ENCODE measurements at places on chromosomes 4 and X.

GRCh38 chrX:19904778-19905367 is 17.5 kb upstream of the SH3KBP1 start:
- no peak for DNase-seq

GRCh38 chrX:150790021-150790420 is 96.8 kb downstream of the MTMR1 start:
- no peak for DNase-seq

DNA sequence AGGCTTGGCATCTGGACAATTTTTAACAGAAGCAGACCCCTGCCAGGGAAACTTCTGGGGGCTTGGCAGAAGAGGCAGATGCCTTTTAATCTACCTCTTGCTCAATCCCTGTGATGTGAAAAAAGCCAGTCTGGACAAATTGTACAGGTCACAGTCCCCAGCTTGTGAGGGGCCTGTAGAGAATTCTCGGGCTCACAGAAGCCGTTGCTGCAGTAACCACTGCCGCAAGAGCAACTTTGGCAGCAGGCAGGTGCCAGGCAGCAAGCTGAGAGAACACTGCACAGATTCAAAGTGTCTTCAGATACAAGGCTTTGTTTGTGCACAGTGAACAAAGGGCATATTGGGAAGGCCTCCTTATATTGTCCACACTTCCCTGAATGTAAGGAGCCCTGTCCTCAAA is 11.7 kb downstream of the GPKOW start:
- no peak for DNase-seq

DNA sequence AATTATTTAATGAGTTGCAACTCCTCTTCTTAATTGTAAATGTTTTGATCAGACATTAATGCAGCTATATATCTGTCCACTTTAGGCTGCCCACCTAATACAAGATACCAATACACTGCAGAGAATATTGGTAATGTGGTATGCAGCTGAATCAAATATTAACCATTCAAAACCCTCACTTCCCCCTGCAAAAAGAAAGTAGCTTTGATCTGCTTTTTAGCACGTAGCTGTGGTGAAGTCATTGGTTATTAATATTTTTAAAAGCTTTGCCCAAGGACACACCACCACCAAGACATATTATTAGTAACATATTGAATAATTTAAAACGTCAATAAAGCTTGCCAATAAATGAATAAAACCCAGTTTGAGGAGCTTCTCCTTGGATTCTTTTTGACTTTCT is 28.6 kb upstream of the CYP2U1 start:
- no peak for DNase-seq

DNA sequence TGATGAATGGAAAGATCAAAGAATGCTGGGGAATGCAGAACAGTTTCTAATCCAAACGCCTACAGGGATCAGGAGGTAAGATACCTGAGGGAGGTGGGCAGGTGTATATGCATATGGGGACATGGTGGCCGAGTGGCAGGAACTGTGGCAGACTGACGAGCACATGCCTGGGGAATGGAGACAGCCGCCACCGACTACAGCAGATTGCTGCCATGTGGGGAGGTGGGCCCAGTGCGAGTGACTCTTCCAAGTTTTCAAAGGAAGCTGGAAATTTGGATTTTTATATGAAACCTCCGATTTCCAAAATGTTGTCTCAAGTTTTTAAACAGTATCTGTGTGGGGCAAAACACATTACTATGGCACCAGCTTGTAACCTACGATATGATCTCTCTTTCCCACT is 9.9 kb downstream of the ZNF827 start:
- no peak for DNase-seq

DNA sequence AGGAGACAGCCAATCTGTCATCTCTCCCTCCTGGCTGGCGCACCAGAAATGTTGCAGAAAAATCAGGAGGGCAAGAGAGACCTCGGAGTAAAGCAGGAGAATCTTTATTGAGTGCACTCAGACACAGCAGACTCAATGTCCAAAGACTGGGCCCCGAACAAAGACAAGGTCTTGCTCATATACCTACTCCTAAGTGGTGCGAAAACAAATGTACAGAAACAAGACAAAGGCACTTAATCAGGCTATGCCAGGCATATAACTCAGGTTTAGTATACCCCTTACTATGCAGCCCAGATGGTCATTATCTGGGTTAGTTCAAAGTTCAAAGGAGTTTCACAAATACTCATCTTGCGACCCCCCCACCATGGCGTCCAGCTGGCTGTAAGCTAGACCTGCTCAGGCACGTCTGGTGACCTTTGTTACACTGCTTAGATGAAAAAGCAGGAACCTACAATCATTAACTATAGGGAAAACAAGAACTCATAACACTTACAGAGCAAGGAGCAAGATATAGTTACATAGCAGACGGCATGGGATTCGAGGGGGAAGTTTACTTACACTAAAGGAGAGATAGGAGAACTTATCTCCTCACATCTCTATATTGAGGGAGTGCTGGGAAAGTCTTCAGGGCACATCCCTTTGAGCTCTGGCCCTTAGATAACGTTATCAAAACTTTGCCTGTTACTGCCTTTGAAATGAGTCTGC is 27.5 kb downstream of the SULT1E1 start:
- DNase-seq: no peak

- no peak for DNase-seq
These were observed 99.4 kb upstream of the PUDP start for GRCh38 chrX:7247346-7247745.

- no peak for DNase-seq
These were observed 30.6 kb downstream of the HOPX start for GRCh38 chr4:56650262-56651055.

DNA sequence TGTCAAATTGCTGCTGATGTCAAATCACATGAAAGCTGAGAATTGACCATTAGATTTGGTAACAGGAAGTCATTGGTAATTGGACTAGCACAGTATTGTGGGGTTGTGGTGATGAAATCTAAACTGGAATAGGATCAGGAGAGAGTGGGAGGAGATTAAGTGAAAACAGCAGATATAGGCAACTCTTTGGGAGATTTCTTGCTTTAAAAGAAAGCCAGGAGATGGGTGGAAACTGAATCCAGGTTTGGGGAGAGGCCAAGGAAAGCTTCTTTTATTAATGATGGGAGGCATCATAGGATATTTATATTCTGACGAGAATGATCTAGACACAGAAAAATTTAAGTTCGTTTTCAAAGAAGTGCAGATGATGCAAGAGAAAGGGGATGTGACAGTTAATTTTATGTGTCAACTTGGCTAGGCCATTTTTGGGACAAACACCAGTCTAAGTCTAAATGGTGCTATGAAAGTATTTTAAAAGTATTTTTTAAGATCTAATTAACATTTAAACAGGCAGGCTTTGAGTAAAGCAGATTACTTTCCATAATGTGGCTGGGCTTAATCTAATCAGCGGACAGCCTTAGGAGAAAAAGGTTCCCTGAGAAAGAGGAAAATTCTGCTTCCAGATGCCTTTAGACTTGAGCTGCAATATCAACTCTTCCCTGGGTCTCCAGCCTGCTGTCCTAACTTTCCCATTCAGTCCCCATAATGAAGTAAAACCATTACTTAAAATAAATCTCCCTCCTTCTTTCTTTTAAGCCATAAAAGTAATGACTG is 24.7 kb downstream of the SEC24D start:
- DNase-seq: no peak

- DNase-seq: no peak
These were observed 145.7 kb downstream of the RAPGEF2 start for GRCh38 chr4:159248384-159249178.

- no peak for DNase-seq
These were observed 19.8 kb upstream of the TMLHE start for GRCh38 chrX:155632431-155633100.
